Activated CD8-positive, alpha-beta memory T cell treated with anti-CD3 and anti-CD28 coated beads for 1 hour (primary cell): ENCODE measurements at places on chromosomes 2 and 18.

DNA sequence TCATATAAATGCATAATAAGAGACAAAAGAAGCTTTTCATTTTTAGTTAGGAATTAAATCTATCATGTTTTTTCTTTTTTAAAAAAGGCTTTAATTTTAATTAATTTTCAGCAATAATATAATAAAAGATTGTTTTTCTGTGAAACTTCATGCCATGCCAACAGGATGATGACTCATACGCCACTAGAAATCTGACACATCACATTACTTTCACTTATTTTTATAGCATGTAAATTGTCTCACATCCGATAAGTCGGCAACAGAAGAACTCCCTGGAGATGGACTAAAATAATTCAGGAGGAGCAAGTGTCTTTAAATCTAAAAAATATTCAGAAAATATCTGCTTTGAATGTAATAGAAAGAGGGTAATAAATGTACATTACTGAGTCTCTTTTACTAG, 1024.2 kb upstream of the ACVR2A start:
- DNase-seq, result no peak

DNA sequence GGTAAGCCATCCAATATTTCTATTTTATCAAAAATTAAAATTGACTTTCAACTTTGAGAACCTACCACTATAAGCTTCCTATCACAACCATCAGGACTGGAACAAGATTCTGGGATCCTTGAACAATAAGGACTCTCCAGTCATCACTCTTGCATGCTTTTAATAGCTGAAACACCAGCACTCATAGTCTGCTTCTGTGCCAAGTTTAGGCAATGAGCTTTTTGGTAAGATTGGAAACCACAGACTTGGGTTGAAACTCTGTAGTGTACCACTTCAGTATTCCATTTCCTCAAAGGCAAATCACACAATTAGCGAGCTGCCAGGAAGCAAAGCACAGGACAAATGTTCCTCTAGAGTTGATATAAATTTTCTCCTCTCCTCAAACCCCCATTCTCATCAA, 1065.8 kb upstream of the SLC39A10 start:
- no peak for DNase-seq

DNA sequence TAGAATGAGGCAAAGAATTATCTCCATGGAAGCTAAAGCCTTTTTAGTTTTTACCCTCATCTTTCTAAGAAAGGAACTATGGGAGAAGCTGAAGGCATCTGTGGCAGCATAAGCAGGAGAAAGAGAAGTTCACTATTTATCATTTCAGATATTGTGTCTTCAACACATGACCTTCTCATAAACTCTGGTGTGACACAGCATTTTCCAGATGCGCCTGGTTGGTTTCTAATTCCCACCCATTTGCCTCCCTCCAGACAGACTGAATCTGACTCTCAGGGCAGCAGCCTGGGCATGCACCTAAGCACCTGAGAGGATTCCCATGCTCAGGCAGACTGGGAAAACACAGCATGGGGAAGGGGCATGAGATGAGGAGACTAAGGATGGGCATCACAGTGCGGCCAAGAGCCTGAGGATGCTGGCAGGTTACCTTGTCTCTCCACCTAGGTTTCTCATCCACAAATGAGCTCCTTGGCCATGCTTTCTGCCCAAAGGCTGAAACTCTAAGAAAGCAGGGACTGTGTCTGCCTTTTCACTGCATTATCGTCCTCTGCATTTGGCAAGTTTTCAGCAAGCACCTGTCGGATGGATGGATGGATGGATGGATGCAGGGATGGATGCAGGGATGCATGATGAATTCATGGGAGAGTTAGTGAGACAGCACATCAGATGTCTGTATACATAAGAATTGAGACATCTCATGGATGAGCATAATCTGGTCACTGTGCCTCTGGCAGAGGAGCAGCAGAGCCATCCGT, 28.8 kb upstream of the SULT1C4 start:
- DNase-seq, result no peak

GRCh38 chr18:49708662-49709346, 104.5 kb downstream of the ACAA2 start:
- DNase-seq, result no peak

DNA sequence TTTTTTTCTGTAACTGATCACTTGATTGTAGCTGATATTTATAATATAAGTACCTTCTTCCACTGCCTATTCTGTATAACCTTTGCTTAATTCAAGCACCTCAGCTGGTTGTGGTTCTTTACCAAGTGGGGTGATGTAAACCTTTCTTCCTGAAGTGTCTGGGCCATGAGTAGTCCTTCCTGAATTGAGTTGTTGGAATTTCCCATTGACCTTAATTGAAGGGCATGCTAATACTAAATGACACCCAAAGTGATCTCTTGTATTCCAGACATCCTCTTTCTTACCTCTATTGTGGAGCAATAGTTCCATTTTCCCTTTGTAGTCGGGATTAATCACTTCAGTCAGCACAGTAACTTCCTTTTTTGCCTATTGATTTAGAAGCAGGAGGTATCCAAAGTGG, 1496.8 kb upstream of the CELF4 start:
- no peak for DNase-seq

DNA sequence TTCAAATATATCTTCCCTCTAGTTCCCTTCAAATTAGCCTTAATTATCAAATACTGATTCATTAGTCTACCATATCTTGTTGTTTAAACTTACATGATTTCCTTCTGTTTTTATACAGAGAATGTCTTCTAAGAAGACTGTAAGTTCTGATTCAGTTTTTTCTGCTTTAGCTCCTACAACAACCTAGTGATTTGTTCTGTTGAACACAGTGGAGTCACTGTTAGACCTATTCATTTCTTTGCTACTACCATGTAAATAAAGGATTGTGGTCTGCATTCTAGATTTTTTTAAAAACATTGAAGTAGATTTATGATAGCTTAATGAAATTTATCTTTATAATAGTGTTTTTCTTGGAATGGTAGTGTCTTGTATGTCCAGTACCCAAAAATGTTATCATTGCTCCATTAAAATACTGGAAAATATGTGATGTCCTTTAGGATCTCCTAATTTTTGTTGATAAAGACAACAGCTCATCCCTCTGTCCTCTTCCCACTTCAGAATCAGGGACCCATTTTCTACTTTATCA, 146.4 kb downstream of the MBD5 start:
- DNase-seq, result no peak

GRCh38 chr2:195317550-195317949, 339.5 kb upstream of the SLC39A10 start:
- no peak for DNase-seq

- DNase-seq, result no peak
Measured at GRCh38 chr2:84996909-84997308, 25.9 kb downstream of the KCMF1 start.

- DNase-seq, result no peak
Measured at GRCh38 chr2:102037681-102038080, 45.9 kb downstream of the IL1R2 start.

DNA sequence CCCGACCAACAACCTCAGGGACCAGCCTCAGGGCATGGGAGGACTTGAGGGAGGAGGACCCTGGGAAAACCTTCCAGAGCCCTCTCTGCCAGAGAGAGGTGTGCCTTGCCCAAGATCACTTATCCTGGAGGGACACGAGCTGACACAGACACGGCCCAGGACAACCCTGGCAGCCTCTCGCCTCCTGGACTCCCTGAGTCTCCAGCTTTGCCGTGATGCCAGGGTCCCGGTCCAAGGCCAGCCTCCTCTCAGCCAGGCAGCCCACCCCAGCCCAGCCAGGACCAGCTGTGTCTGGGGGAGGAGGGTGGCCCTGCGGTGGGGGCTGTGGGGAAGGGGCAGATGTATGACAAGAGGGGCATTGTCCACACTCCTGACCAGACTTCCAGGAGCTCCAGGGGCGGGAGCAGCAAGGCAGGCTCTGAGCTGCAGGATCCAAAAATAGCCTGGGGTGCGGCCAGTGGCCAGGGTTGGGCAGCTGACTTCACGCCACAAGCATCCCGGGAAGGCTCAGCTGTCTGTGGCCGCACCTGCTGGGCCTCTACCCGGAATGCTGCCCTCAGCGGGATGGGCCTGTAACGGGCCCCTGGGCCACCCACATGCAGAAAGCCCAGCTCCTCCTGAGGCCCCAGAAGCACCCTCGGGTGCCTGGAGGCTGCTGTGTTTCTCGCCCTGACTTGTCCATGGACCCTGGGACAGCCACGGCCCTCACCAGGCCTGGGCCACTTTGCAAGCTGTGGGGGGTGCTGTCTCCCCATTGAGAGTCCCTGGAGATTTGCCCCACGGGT, 65.5 kb upstream of the GPC1 start:
- no peak for DNase-seq

GRCh38 chr18:65753520-65753919, 2.7 kb downstream of the CDH7 start:
- no peak for DNase-seq

DNA sequence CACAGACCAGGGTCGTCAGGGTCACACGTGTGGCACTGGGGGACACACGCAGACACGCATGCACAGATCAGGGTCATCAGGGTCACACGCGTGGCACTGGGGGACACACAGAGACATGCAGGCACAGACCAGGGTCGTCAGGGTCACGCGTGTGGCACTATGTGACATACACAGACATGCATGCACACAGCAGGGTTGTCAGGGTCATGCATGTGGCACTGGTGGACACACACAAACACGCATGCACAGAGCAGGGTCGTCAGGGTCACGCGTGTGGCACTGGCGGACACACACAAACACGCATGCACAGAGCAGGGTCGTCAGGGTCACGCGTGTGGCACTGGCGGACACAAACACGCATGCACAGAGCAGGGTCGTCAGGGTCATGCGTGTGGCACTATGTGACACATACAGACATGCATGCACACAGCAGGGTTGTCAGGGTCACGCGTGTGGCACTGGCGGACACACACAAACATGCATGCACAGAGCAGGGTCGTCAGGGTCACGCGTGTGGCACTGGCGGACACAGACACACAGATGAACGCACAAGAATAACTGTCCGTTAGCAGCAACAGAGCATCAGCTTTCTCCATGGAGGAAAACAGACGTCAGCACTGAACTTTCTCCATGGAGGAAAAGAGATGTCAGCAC, 34.9 kb downstream of the HDAC4 start:
- DNase-seq, result no peak

DNA sequence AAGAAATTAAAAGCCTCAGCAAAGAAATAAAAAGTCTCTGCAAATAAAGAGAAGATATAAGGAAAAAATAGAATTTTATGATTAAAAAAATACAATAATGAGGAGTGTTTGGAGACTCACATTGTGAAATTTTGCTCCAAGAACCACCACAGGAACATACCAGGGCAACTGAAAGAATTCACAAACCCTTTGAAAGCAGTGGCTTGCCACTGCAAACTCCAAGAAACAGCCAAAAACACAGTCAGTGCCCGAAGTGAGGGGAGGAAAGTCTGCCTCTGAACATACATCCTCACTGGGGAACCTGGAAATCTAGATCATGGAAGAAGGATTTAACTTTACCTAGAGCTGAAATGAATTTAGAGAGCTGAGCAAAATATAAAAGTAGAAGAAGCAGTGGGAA, 33.1 kb downstream of the EVA1A start:
- no peak for DNase-seq

DNA sequence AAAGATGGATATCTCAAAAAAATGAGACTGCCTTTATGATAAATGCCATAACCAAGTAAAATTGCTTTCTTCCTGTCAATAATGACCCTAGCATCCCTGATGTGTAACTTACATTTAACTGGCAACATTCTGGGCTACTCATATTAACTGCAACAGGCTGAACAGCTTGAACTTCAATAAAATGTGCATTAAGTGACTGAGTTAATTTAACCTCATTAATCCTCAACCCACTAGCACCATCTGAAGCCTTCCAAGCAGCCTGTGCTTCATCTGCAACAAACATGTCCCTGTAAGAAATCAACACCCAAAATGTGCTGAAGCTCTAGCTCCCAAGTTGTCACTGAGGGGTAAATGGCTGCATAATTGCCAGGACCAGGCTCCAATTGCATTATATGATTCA, 296.2 kb upstream of the ZC3H15 start:
- DNase-seq, result no peak

GRCh38 chr2:122831649-122832048, 1076.2 kb downstream of the TSN start:
- no peak for DNase-seq

DNA sequence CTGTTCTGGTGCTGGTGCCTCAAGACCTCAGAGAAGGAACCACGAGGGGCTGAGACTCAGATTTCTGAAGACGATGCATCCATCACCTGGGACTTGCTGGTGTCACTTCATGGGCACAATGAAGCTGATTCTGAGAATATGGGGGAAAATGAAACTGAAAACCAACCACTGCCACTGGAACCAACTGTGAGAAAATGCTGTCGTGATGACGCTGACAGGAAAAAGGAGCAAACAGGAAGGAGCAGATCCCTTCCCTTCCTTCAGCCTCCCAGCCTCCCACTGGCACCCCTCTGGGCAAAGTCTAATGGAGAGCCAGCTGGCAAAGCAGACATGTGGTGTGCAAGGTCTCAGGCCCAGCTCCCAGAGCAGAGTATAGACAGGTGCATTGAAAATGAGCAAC, 109.7 kb downstream of the FOXI3 start:
- no peak for DNase-seq

GRCh38 chr18:80133124-80133523, 24.1 kb downstream of the ADNP2 start:
- no peak for DNase-seq

GRCh38 chr2:39837856-39838453, 58.9 kb upstream of the THUMPD2 start:
- no peak for DNase-seq

DNA sequence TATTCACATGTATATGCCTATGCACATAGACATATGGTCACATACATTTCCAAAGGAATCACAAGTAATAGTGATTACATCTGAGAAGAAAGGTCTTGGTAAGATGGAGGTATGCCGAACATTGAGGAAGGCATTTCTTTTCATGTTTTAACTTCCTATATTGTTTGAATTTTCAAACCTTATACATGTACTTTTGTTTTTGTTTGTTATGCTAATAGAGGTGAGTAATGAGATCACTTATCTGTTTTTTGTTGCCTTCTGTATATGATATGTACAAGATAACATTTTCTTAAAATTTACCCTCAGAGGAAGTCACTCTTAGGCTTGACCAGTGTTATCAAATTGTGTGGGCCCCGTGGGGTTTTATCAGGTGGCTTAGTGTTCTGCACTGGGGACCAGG, 166.5 kb upstream of the OTX1 start:
- DNase-seq, result no peak

- DNase-seq, result no peak
Measured at GRCh38 chr2:223578846-223579245, 23.3 kb downstream of the SCG2 start.

DNA sequence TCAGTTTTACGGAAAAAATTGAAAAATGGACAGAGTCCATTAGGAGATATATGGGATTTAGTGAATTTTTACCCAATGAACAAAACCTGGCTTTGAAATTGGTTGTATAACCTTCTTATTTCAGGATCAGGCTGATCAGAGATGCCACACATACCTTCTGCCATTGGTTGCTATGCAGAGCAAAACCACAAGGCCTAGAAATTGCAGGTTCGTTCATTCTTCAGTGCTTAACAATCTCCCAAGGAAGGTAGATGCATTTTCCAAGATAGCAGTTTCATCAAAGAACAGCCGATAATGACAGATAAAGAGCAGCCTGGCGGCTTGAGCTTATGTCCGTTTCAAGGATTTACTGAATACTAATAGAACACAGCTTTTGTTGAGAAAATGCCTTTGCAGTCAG, 868.8 kb downstream of the EPHA4 start:
- no peak for DNase-seq

GRCh38 chr2:197128126-197128525, 182.5 kb downstream of the ANKRD44 start:
- no peak for DNase-seq

GRCh38 chr2:135585586-135585985, 54.3 kb downstream of the R3HDM1 start:
- no peak for DNase-seq
